ENCODE measurements at places on chromosomes 4 and X.

GRCh38 chr4:142064181-142064580 lies 427.8 kb downstream of the IL15 start:
- DNase-seq: no peak

DNA sequence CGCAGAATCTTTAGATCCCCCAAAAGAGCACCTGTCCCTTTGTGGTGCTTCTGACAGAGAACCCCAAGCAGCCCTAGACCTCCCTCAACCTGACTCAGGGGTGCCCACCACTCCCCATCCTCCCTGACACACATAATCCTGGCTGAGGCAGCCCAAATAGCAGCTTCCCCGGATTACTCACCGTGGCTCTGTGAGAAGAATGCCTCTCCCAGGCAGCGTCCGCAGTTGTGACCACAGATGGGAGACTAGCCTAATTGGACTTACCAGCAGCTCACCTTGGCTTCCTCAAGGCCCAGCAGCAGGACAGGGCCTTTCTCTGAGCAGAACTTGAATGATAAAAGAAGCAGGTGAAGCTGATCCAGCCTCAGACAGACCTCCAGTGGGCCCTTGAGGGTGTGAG lies 10.3 kb upstream of the ODAPH start:
- DNase-seq: peak; percentile 45

- peak; percentile 96 for DNase-seq
Observed at GRCh38 chr4:122045533-122045932, 93.7 kb upstream of the TRPC3 start.

GRCh38 chr4:44738615-44739014 lies 12.3 kb upstream of the GNPDA2 start:
- DNase-seq: no peak

DNA sequence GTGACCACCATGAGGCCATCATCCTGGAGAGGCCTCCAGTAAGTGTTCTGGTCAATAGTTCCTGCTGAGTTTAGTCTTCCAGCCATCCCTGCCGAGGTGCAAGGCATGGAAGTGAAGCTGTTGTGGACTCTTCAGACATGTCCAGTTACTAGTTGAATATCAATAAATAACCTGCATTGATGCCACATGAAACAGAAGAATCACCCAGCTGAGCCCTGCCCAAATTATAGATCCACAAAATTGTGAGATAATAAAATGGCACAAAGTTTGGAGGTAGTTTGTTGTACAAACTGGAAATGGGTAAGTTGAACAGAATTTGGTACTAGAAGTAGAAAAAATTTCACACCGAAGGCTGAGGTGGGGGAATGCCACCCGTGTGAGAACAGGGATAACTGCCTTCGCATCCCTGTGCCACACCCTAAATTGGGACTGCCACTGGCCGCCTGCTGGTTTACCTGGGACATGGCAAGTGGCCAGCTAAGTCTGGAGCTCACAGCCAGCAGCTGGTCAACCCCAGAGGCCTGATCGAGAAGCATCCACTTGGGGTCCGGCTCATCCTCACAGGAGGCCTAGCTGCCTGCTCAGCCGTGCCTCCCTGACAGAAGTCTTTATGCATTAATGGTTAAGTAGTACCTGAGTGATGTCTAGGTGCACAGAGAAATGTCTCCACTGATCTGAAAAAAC lies 184.5 kb downstream of the SPRY1 start:
- no peak for DNase-seq

- no peak for DNase-seq
Observed at GRCh38 chr4:19835429-19835828, 416.3 kb upstream of the SLIT2 start.

GRCh38 chr4:94519019-94519418 lies 67.3 kb downstream of the PDLIM5 start:
- no peak for DNase-seq

- DNase-seq: no peak
Observed at GRCh38 chrX:27555514-27555913, 34.6 kb upstream of the DCAF8L2 start.

DNA sequence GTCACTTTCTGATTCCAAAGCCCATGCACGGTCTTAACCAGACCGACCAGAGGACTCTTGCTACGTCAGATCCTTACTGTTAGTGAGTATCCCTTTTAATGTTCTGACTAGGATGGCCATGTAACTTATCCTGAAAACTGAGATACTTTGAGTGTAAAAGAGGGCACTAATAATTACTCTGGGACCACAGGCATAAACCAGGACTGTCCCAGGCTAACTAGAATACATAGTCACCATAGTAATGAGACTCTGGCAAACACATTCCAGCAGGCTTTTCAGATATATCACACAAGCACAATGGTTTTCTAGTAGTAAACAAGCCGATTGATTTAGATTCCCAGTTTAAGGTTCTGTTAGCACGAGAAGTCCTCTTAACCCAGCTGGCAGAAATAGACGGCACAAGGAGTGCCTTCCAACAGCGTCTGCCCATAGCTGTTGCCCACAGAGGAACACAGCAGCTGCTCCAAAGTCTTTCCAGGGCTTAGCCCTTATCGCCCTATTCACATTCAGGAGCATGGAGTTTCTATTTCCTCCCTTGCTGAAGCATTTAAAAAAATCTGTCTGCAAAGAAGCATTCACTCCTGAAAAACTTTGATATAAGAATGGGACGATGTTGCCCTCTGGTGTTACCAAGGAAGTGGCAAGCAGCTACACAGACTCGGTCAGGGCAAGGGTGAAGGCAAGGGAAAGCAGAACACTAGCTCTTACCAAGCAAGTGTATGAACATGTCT lies 92.4 kb downstream of the CXCL13 start:
- DNase-seq: peak; percentile 97

DNA sequence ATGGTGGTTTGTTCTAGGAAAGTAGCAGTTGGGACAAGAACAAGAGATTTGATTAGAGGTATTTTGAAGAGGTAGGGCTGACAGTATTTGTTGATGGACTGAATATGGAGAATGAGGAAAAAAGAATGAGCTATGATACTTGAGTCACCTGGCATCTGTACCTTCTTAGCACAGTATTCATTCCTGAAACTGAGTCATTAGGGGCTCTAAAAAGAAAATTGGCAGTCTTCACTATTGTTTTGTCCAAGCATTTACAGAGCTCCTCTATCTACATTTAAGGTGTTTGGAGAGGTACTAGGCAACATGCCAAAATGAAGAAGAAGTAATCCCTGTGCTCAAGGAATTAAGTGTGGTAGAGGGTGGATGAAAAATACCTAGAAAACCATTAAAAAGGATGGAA lies 165.8 kb downstream of the SHROOM4 start:
- DNase-seq: no peak

- DNase-seq: no peak
Observed at GRCh38 chr4:6175426-6175825, 24.9 kb downstream of the JAKMIP1 start.

DNA sequence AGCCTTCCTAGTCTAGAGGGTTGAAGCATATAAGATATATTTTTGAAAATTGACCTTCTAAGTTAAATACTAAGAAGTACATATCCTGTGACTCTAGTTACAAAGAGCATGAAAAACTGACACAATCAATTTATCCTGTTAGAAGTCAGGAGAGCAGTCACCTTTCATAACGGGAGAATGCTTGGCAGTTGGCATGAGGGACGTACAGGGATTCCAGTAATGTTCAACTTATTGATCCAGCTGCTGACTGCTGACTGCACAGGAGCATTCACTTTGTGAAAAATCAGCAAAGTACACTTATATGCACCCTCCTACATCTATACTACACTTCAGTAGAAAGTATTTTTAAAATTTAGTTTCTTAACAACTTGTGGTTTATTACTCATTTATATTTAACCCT lies 4.2 kb downstream of the ADAMTS3 start:
- DNase-seq: no peak

- no peak for DNase-seq
Observed at GRCh38 chrX:2220829-2221567, 279.8 kb downstream of the DHRSX start.

DNA sequence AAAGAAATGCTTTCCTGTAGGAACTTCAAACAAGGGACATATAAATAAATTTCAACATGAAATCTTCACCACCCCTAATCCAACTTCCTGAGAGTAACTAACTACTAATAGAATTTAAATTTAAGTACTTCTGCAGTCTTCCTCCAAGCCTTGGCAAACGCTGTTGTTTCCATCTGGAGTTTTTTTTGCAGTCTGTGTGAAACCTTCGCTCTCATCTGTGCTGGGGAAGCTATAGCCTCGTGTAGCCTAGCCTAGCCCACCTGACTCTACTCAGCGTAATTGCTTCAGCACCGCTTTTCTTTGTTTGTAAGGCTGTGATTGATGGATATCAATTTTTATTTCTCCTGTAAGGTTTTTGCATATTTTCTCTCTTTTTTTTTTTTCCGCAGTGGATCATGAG lies 30.9 kb downstream of the STOX2 start:
- no peak for DNase-seq

- DNase-seq: peak; percentile 47
Observed at GRCh38 chr4:138734746-138735145, 280.8 kb upstream of the NOCT start.

GRCh38 chr4:70634482-70634881 lies 5.9 kb downstream of the ENAM start:
- DNase-seq: no peak

DNA sequence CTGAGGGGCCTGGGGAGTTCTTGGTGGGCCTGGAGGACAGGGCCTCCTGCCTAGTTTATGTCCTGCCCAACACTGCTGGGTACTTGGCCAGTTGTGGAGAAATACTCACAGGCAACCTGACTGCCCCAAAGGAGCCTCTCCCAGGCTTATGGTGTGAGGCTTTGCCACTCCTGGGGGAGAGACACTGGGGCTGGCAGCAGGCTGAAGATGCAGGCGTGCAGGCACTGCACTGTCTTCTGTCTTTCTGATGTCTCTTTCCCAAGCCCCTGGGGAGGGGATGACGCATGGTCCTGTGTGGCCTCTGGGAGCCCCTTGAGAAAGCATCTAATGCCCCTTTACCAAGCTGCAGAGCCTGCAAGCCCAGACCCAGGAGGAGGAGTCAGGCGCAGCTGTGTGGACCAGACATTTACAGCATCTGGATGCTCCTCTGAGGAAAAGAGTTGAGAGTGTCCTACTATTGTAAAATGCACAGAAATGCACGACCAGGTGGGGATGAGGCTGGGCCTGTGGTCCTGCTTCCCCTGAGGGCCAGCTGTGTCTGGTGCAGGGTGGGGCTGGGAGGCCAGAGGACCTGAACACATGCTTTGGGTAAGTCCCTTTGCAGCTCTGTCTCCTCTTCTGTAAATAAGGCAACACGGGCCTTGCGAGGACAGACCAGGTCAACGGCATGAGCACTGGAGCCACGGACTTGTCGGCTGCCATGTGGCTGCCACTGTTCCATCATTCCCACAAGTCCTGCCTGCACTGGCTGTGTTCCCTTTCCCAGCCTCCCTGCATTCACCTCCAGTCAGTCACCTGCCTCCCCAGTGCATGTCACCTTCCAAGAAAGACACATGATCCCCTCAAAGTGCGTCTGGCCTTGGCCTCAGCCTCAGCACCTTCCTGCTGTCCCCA lies 8.4 kb downstream of the TMEM271 start:
- DNase-seq: no peak

- peak; percentile 75 for DNase-seq
Observed at GRCh38 chr4:14115106-14115505, 487.6 kb upstream of the BOD1L1 start.
